Cortex of kidney (tissue), 1 donor: ENCODE measurements at places on chromosomes 1 and 21.

DNA sequence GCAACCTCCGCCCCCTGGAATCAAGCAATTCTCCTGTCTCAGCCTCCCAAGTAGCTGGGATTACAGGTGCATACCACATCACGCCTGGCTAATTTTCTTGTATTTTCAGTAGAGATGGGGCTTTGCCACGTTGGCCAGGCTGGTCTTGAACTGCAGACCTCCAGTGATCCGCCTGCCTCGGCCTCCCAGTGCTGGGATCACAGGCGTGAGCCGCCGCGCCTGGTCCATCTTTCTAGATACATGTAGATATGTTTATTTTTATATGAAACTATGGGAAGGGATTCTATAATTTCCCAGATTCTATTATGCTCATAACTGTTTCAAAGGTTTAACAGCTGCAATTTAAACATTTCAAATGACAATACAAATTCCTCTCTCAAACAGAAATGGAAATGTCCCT lies 27.1 kb downstream of the CLCC1 start:
- no peak for DNase-seq

- DNase-seq: no peak
Observed at GRCh38 chr1:226440512-226440911, 32.6 kb upstream of the PARP1 start.

GRCh38 chr1:157162345-157162744 lies 24.1 kb upstream of the ETV3 start:
- DNase-seq: no peak

DNA sequence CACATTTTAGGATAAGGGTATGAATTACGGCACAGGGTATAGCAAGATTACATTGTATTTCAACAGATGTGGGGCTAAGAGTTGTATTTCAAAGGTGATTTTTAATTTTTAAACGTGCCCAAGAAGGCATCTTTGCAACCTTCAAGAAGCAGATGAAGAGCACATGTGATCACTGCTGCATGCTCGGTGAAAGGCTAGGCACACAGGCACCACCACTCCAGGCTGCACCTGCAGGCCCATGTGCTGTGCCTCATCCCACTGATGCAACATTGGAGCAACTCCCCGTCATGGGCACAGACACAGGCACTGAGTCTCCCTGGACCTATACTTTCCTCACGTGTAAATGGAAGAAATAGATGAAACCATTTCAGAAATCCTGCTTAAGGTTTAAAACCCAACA lies 23.5 kb downstream of the UBE2G2 start:
- no peak for DNase-seq

DNA sequence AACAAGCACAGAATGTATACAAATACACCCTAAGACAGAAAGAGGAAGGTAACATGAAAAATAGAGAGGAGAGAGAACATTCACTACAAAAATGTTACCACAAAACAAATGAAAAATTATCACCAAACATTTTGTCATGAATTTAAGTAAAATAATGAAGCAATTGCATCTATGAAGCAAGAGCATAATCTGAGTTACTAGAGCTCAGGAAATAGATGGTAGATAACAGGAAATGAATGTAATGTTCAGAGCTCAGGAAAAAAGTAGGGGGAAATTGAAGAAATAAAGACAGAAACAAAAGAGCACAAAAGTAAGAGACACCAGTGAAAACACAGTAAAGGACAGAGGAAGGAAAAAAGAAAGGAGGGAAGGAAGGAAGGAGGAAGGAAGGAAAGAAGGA lies 19.4 kb downstream of the SEC16B start:
- DNase-seq: no peak

DNA sequence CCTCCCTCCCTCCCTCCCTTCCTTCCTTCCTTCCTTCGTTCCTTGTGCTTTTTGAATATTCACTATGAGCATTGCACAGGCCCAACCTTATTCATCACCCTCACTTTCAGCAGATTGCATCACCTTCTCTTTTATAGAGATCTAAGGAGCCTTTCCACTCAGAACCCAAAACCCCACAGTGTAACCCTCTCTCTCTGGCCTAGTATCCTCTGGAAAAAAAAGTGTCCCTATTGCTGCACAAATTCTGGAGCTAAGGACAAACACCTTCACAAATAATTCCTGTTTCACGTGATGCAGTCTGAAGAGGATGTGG lies 25.6 kb downstream of the OR10J5 start:
- DNase-seq: no peak

GRCh38 chr1:210259561-210259960 lies 27.0 kb downstream of the SERTAD4 start:
- DNase-seq: no peak

DNA sequence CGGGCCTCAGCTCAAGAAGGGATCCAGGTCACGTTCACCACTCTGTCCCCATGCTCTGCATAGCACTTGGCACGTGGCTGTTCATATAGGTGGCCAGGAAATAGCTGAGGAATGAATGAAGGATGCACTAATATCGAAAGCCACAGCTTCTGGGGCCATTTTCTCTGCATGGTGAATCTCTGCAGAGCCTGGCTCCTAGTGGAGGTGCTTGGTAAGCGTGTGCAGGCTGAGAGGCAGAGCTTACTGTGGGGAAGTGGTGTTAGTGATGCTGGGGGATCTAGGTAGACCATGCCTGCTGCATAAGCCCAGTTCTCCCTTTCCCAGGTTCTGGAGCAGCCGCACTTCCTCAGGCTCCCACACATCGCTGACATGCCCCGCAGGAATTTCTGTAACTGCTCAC lies 8.3 kb downstream of the CSRP1 start:
- no peak for DNase-seq

GRCh38 chr21:40840401-40841125 lies 6.4 kb downstream of the DSCAM start:
- no peak for DNase-seq

DNA sequence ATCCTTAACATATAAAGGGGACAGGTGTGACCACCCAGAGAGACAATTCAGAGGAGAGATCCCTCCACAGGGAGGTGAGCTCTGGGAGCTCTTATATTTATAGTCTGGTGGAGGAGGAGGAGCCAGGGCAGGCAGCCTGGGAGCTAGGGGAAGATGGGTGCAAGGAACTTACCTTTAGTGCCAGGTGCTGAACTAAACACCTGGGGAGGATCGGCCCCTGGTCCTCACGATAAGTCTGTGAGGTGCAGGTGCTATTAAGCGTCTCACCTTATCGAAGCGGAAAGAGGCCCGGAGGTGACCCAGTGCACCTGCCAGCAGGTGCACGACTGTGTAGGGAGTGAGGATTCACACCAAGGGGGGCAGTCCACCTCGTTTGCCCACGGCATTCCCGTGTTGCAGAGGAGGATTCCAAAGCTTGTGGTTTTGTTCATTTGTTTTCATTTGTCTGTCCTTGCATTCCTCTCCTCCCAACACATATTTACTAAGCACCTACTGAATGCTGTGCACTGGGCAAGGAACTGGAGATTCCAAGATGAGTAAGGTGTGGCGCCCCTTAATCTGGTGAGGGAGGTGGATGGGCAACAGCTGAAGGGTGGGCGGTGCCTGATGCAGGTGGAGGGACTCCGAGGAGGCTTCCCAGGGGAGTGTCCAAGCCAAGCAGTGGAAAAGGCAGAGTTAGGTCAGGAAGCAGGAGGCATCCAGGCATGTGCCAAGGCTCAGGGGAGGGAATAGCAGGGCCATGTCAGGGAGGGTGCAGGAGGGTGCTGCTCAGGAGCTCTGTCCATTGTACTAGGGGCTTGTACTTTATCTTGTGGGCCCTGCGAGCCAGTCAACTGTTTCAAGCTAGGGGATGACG lies 11.5 kb downstream of the ARHGEF10L start:
- DNase-seq: no peak

DNA sequence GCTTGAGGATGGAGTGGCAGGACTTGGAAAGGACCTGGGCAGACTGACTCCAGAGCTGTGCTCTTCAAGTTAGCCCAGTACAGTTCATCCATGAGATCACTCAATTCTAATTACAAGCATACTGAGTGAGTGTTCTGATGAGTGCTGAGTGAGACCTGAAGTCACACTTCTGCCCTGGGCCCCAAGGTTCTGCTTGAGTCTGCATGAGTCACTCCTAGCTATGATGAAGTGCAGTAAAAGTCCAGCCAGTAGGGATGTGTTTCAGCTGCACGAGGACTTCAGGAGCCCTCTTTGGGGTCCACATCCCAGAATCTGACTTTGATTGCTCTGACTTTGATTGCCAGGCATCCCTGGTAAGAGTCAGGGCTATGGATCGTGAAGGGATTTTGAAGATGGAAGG lies 35.8 kb downstream of the PLEKHA6 start:
- no peak for DNase-seq

- DNase-seq: no peak
Observed at GRCh38 chr1:117370071-117370470, 2.8 kb downstream of the MAN1A2 start.

DNA sequence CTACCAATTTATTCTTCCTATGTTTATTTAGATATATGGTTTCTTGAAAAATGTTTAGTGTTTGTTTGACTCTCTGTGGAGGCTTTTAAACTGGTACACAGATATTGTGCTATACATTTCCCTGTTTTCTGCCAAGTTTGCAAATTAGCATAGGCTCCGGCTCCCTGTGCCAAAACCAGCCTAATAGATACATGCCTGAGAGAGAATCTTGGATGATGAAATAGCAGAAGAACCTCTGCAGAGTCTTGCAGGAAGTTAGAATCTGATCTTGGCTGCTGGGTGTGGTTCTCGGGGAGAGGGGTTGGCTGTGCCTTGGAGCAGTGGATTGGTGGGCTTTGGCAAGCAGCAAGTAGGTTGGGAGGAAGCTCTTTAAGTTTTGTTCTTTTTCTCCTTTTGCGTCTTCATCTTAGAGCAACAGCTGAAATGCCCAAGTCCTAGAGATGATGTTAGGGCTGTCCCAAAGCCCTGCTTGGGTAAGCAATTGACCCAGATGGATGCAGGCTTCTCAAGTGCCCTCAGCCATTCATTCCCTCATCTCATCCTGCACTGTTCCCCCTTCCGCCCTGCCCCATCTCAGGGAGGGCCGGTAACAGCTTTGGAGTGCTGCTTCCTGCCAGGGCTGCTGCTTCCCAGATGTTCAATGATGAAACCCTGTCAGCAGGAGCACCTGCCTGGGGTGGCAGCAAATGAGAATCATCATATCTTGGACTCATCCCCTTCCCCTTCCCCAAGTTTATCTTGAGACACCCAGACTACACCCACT lies 9.3 kb downstream of the PLA2G2A start:
- no peak for DNase-seq
